Erythroblast (primary cell): ENCODE measurements at places on chromosomes 12 and 14.

DNA sequence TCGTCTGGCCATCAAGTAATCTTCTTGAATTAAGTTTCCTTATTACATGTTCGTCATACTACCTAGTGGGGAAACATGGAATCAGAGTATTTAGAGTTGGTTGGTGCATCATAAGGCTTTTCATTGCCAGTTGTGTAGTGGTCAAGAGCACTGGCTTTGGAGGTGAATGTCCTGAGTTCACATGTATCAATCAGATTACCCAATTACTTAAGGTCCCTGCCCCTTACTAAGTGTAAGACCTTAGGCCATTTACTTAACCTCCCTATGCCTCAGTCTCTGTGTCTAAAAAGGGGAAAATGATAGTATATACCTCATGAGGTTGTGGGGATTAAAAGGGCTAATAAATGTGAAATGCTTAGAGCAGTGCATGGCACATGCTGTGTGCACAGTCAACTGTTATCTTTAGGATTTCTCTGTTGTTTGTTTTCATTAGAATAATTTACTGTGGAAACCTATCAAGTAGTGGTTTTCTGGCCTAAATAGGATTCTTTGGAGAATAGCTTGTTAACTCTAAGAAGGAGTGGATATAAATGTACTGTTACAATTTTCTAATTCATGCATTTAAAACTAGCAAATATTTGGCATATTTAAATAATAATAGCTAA lies 27.0 kb downstream of the MSRB3 start:
- DNase-seq, result no peak

DNA sequence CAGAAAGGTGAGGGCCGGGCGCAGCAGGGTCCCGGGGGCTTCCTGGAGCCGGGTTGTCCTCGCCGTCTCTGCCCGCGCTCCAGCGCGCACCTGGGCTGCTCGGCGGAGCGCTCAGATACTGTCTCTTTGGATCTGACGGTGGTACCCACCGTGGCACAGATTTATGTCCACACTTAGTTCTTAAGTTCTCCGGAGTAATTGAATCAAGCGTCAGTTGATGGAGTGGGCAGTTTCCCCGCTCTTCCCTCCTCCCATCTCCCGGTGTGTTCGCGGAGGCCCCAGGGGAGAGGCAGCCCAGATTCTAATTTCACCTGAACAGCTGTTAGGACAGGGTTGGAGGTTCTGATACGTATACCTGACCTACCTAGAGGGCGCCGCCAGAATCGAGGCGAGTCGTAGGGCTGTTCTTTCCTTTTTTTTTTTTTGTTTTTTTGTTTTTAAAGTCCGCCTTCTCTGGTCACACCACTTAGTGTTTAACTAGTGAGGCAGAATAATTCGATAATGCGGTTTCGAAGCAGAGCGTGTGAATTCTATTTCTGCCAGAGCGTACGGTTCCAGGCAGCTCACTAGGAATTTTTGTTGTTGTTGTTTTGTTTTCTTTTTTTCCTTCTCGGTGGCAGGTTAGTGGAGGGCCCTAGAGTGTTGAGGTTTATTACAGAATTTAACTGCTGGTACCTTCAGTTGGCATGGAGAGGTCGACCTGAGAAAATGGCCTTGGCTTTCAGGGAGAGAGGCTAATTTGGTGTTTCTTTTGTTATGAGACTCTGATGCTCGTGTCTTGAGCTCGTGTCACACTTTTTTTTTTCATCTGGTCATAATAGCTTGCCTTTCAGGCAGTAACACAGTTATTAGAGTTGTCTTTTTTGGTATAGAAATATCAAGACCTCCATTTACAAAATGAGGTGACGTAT lies 22.3 kb upstream of the GNS start:
- DNase-seq, result no peak

- peak; percentile 48 for DNase-seq
These were observed 11.9 kb upstream of the SH2B3 start for GRCh38 chr12:111393700-111394300.

DNA sequence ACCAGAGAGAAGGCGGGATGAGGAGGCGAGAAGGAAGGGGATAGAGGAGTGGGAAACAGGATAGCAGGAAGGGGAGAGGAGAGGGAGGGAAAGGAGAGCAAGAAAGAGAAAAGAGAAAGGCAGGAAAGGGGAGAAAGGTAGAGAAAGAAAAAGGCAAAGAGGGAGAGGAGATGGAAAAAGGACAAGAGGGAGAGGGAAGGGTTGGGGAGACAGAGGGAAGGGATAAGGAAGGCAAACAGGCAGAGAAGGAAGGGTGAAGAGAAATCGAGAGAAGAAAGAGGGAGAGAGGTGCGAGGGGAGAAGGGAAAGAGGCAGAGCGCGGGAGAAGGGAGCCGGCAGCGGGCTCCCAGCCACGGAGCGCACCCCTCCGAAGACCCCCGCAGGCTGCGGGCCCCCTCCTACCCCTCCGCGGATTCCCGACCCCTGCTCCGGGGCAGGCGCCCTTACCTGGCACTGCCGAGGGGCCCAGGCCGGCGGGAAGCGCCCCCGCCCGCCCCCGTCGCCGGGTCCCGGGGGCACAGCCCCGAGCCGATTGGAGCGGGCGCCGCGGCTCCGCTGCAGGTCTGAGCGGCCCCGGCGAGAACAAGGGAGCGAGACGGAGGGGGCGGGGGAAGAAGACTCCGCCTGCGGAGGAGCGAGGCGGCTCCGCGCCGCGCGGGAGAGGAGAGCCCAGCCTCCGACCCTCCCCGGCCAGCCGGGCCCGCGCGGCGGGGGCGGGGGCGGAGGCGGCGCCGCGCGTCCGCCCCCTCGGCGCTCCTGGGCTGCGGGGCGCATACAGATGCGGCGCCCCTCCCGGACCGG lies at the start of gene CDH24:
CDH24 (minus strand) TSS at position 565 of the 801 bp plus-strand sequence. CDS start 1,787 bp downstream, outside the sequence.
- no peak for DNase-seq

GRCh38 chr14:73949752-73950734 lies at the start of the genes COQ6 and FAM161B:
TSS of gene COQ6 (plus strand) at chr14:73950302. CDS start at chr14:73950333, 31 bp downstream.
TSS of gene FAM161B (minus strand) at chr14:73950094. CDS start at chr14:73950026, 68 bp downstream.
- peak; percentile 96 for DNase-seq

DNA sequence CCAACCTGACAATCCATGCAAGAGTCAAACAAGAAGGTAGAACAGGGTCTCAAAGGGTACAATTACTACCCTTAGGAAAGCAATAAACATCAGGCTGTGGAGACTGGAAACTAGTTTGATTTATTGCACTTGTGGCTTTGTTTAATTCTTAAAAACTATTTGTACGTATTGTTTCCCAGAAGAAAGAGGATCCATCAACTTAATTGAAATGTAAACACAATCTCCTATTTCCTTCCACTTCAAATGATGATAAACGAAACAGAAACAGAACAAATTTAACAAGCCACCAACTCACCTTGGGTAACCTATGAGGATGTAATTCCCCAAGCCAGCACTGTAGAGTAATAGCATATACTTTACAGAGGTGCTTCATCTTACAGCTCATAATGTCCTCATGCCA lies 8.0 kb downstream of the STXBP6 start:
- DNase-seq, result no peak
